ENCODE measurements at places on chromosomes 12 and 14. TPM values are rescaled to one million over a fixed set of nuclear protein-coding genes. Genes with fewer than 3 reads are reported as not detected.

GRCh38 chr14:72692696-72693095, 201.2 kb downstream of the DPF3 start:
- no peak for DNase-seq

GRCh38 chr14:23101213-23101970, 3.4 kb downstream of the CIROP start:
- DNase-seq: no peak

GRCh38 chr14:71324767-71325272, 417.6 kb downstream of the PCNX1 start:
- peak; percentile 23 for DNase-seq

DNA sequence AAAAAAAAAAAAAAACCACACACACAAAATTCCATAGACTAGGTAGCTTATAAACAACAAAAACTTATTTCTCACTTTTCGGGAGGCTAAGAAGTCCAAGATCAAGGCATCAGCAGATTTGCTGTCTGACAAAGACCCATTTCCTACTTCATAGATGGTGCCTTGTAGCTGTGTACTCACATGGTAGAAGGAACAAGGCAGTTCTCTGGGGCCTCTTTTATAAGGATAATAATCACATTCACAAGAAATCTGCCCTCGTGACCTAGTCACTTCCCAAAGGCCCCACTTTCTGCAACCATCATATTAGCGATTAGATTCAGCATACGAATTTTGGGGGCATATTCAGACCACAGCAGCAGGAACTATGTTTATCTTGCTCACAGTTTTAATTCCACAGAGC, 54.9 kb downstream of the STXBP6 start:
- no peak for DNase-seq

DNA sequence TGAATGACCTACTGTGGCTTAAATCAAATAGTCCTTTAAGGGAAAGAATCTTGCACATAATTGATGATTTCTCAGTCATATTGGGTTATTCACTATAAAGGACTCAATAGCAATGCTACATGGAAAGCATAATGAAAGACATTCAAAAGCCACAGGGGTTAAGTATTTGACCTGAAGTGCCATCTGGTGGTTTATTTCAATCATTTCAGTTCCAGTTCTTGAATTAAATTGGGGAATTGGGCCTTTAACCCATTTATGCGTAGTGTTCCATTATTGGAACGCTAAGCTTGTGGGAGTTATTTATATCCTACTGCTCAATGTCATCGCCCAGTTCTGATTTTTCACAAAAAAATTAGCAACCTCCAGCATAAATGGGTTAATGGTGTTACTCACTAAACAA, 41.3 kb upstream of the C12orf71 start:
- DNase-seq: peak; percentile 25

DNA sequence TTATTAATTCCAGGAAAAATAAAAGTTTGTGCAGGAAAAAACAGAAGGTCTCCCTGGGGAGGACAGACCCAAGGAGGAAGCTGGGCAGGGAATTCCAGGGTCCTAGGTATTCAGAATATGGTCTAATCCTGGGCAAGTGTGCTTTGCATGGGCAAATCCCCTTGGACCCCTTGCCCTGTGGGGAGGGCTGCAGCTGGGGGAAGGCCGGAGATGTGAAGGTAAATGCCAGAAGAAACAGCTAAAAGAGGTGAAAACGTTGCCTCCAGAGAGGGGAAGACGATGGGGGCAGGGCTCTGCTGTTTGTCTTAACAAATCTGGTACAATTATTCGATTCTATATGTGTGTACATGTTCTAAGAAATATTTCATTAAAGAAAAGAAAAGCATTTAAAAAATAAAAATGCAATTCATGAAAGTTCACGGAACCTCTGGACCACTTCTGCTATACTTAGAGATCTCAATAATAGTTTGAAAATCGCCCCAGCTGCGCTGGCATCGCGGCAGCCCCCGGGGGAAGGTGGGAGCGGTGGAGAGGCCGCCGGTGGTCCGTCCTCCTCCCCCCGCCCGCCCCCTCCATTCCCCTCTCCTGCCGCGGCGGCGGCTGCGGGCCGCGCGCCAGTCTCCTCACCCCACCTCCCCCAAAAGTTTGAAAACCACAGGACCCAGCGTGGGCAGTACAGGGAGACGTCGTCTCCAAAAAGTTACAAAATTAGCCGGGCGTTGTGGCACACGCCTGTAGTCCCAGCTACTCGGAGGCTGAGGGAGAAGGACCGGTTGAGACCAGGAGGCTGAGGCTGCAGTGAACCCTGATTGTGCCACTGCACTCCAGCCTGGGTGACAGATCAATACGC, 1.5 kb upstream of the PRPF40B start:
- DNase-seq: peak; percentile 25

- no peak for DNase-seq
These were observed 3.0 kb upstream of the HOXC10 start for GRCh38 chr12:53981634-53982565.

DNA sequence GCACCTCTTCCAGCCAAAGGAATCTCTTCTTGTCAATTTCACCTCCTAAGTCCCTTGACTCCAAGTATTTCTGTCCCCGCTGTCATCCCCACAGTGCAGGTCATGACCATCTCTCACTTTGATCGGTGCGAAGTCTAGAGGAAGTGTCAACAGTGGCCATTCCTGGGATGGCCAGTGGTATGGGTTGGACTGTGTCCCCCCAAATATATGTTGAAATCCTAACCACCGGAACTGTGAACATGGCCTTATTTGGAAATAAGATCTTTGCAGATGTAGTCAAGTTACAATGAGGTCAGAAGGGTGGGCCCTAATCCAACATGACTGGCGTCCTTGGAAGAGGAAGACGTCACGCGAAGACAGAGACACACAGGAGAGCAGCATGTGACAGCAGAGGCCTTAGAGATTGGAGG, 155.9 kb upstream of the PRMT8 start:
- DNase-seq: peak; percentile 18

DNA sequence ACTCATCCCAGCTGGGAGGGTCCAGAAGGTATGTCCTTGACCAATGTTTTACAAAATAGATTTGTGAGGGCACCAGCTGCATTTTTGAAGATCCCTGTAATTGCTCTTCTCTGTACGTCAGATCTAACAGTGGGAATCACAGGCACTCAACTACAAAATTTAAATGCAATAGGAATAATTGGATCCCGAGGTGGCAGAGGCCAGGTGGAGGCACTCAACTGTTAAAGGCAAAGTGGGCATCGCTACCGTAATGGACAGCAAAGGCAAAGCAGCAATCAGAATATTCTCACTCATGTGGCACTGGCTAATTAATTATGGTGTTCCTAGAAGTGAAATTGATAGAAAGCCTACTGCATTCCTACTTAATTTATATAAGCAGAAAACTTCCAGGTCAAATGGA, 27.9 kb upstream of the PSMC1 start:
- no peak for DNase-seq

- DNase-seq: no peak
These were observed 218.2 kb downstream of the PRKD1 start for GRCh38 chr14:29709490-29709889.

- peak; percentile 43 for DNase-seq
These were observed 35.0 kb downstream of the TGFB3 start for GRCh38 chr14:75946785-75947184.

GRCh38 chr12:77325511-77326236, 260.3 kb upstream of the E2F7 start:
- no peak for DNase-seq

DNA sequence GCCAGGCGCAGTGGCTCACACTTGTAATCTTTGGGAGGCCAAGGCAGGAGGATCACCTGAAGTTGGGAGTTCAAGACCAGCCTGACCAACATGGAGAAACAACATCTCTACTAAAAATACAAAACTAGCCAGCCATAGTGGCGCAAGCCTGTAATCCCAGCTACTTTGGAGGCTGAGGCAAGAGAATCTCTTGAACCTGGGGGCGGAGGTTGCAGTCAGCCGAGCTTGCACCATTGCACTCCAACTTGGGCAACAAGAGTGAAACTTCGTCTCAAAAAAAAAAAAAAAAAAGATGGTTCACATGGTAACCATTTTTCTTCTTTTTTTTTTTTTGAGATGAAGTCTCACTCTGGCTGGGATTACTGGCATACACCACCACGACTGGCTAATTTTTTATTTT, 35.3 kb downstream of the SLC2A14 start:
- DNase-seq: no peak

GRCh38 chr14:81366214-81366613, 33.9 kb downstream of the STON2 start:
- DNase-seq: peak; percentile 11

DNA sequence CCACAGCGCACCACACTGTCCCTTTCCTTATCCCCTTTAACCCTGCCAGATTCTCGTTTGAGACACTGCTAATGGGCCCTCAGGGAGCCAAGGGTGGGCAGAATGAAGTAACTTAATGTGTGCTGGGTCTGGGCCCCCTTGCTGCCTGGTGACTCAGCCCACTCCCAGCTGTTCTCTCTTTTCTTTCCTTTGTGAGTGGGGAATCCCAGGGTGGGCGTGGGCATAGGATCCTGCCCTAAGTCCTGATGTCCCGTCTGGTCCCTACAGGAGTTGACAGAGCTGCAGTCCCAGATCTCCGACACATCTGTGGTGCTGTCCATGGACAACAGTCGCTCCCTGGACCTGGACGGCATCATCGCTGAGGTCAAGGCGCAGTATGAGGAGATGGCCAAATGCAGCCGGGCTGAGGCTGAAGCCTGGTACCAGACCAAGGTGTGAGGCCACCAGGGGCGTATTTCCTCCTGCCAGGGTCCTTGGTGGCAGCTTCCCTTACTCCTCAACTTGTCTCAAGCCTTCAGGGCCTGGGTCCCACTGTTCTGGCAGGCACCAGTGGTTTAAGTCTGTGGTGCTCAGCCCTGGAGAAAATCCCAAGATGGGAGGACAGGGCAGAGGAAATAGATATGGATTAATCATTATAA, 8.3 kb downstream of the KRT7 start:
- DNase-seq: no peak

DNA sequence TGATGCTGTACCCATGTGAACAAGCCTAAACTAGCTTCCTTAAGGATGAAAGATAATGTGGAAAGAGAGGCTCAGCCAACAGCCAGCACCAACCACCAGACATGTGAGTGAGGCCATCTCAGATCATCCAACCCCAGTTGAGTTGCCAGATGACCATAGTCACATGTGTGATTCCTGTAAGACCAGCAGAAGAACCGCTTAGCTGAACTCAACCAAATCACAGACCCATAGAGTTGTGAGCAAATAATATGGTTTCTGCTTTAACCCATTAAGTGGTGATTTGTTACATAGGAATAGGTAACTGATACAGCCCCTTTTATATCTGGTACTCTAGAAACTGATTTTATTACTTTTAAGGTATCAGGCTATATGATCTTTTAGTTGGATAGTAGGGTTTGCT, 17.6 kb upstream of the ELK3 start:
- no peak for DNase-seq

- DNase-seq: peak; percentile 57
These were observed 58.3 kb upstream of the EEA1 start for GRCh38 chr12:92987362-92987761.

- DNase-seq: no peak
These were observed 132.6 kb downstream of the TMEM132D start for GRCh38 chr12:129771238-129771637.

DNA sequence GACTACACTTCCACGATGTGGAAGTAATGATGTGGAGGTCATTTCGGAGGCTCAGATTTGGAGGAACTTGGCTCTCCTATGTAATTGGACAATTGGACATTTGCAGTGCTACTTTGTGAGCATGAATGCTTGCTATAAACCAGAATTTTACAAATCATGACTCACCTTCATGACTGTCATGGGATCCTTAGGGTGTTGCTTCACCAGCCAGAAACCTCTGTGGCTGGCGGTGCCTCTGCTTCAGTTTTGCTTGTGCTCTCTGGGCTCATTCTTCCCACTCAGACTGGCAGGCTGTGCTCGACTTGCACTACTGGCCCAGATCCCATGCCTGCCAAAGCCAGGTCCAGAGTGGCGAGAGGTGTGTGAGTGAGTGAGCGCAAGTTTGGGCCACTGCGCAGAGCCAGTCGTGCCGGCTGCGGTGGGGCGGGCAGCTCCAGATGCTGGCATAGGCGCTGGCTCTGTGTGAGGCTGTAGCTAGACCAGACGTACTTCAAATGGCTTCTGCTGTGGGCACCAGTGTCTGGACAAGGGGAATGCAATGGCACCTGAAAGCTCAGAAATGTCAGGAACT, 387.8 kb downstream of the AEBP2 start:
- peak; percentile 16 for DNase-seq

The C12orf54 gene
- not detected for total RNA-seq

The DERA gene
- total RNA-seq: 58.0 TPM

The AICDA gene
- total RNA-seq: not detected

The CMA1 gene
- not detected for total RNA-seq

The REM2 gene
- total RNA-seq: 0.12 TPM

The IL26 gene
- total RNA-seq: not detected
